ENCODE measurements at places on chromosomes 2 and 18.

- peak; percentile 89 for DNase-seq
These were observed 43.9 kb upstream of the DNAH7 start for GRCh38 chr2:196112418-196113034.

- DNase-seq = no peak
These were observed 29.4 kb upstream of the ARL5A start for GRCh38 chr2:151857650-151858049.

- DNase-seq = peak; percentile 75
These were observed 6.4 kb downstream of the SALL3 start for GRCh38 chr18:78986018-78986481.

DNA sequence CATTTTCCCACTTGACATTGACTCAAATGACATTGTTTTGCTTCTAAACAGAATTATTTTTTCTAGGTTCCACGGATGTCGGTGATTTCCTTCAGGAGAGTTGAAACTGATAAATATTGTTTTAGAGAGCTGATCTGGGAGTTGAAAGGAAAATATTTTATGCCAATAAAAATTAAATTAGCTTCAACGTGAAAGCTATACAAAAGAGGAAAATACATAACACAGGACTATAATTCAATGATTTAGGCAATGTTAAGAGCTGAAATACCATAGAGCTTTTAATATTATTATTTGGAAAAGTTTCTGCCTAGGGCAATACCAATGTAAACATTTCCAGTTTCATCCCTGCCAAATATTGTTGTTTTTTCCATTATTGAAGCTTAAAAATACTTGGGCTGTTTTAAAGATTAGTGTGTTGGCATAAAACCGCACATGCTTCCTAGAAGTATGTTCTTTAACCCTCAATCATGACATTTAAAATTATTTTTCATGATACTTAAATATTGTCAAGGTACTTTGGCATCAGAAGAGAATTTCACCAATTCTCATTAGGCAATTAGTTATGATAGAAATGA lies 18.6 kb upstream of the PDE1A start:
- DNase-seq = no peak

DNA sequence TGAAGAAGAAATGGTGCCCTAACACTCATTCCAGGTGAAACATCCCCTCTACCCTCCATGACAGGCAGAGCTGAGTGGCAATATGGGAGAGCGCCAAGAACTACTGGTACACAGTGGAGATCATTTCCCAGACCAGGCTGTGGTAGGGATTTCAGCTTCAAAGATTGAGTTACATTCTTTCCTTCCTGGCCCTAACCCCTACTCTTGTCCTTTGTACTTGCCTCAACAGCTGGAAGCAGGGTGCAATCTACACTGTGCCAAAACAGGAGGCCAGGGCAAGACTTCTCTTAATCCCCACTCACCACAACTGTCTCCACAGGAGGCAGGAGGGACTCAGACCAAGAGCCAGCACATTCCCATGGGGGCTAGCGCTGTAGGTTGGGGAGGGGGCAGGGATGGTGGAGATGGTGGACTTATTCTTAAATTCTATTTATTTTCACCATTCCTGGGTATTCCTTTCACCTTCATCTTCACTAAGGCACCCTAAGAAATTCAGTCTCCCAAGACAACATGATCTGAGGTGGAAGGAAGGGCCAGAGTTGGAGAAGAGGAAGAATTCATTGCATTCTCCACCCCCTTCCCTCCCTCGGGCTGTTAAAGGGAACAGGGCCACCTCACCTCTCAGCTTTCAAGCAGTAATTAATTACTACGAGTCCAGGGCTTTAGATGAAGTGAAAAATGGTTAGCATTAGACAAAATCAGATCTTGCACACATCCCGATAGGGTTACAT lies 65.9 kb downstream of the AAK1 start:
- DNase-seq = peak; percentile 21

- no peak for DNase-seq
These were observed 1526.9 kb upstream of the ACVR2A start for GRCh38 chr2:146317959-146318358.

- peak; percentile 70 for DNase-seq
These were observed 14.5 kb downstream of the IL1R2 start for GRCh38 chr2:102005989-102006885.

DNA sequence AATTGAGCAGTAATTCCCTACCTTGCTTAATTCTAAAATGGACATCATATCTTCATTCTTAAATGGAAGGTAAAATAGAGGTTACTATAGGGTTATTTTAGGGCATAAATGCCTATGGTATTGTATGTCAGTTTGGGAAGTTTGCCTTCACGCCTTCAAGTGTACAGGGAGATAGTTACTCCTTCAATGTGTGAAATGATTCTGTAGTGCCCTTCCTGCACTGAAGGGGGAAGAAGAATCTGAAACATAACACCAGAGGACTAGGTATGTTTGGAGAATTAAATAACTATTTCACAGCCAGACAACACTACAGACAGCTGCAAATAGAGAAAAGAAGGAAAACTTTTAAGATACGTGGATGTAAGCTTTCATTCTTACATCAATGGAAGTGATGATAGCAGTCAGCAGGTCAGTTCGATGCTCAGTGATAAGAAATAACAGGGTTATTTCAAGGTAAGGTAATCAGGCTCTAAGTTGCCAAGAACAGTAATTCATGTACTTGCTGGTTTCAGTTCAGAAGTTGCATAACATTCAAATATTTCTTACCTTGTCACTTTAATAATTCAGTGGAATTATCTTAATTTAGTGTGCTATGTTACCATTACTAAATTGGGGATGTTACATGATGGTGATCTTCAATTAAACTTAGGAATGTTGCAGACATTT lies 4.0 kb downstream of the PKP4 start:
- DNase-seq = peak; percentile 42

- DNase-seq = no peak
These were observed 94.5 kb upstream of the FN1 start for GRCh38 chr2:215530191-215530968.

DNA sequence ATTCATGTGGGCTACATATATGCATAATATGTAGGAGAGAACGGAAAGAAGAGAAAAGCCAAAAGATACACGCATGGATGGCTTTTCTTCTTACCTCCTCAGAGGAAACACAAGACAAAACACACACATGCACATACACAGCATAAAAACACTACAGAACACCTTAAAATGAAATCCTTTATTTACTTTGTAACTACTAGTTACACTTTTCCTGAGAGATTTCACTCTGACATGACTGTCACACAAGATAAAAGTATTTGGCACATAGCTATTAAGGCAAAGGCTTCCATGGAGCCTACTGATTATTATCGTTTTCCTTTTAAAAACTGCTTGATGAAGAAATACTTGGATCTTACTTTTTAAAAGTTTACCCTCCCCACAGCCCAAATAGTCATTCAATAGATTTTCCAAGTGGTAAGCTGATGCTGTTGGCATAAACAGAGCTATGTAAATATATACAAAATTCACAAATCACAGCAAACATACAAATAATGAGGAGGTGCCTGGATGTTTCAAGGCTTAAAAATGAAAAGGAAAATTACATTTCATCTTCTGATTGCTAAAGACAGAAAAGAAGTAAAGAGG lies 8.6 kb downstream of the ZEB2 start:
- no peak for DNase-seq

DNA sequence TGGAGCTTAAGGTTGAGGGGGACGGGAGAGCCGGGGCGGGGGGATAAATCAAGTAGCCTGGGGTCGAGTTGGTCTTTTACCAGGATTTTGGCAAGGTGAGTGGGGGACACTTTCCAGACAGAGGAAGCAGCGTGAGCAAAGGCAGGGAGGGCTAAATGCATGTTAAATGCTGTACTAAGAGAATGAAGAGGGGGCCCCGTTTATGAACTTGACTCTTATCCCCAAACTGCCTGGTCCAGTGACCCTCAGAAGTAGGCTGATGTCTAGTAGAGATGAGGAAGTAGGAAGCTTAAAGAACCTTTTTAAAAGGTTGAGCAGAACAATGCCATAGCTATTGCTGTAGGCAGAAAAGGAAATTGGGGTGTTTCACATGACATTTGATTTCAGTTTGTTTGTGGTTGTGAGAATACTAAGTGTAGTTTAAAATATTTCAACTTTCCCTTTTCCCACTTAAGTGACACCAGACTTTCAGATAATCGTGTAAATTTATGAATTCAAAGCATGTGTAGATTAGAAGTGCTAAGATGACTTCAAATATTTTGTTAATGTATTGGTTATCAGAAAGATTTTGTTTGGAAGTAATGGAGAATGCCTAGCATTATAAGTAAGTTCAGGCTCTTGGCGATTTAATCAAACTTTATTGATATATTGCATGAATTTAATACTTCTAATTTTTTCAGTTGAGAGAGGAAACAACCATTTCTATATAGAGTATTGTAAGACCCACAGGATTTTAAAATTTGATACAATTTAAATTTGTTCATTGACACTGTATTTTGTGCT lies 1.8 kb downstream of the REL start:
- DNase-seq = no peak

DNA sequence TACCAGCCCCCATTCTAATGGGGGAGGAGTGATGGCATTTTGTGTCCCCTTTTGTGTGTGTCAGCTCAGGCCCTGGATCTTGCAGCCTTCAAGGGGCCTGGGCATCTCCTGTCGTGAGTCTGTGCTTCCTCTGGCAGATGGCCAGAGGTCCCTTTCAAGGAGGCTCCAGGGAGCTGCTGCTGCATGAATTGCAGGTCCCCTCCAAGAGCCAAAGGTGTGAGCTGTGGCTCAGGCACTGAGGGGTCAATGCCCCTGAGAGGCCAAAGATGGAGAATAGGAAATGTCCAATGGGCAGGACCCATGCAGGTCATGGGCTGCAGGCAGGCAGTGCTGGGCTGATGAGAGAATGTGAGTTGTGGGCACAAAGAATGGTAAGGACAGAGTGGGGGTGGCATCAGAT lies 10.4 kb downstream of the MAB21L4 start:
- DNase-seq = no peak

- DNase-seq = no peak
These were observed 19.3 kb upstream of the CSRNP3 start for GRCh38 chr2:165450156-165450555.

DNA sequence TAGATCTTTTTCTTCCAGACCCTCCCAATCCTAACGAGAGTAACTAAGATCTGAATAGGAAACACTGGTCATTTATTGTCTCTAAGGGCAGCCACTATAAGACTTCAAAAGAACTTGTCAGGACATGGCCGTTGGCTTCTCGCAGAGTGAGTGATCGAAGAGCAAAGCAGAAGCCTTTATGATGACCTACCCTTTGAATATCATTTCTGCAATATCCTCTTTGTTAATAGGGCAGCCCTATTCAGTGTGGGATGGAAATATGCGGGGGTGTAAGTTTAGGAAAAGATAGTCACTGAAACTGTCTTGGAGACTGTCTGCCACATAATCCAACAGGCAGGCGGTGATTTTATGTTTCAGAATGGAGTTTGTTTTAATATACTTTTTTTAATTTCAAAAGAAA lies 70.9 kb downstream of the FBXO36 start:
- no peak for DNase-seq

GRCh38 chr2:202436626-202437025 lies 60.5 kb downstream of the BMPR2 start:
- DNase-seq = no peak

- DNase-seq = no peak
These were observed 35.9 kb downstream of the LHCGR start for GRCh38 chr2:48719480-48720177.

- DNase-seq = no peak
These were observed 177.8 kb downstream of the LNPK start for GRCh38 chr2:175824243-175824642.

- no peak for DNase-seq
These were observed 402.8 kb downstream of the TXNL1 start for GRCh38 chr18:56235481-56236013.

GRCh38 chr2:215397632-215398341 lies 38.1 kb downstream of the FN1 start:
- DNase-seq = no peak

DNA sequence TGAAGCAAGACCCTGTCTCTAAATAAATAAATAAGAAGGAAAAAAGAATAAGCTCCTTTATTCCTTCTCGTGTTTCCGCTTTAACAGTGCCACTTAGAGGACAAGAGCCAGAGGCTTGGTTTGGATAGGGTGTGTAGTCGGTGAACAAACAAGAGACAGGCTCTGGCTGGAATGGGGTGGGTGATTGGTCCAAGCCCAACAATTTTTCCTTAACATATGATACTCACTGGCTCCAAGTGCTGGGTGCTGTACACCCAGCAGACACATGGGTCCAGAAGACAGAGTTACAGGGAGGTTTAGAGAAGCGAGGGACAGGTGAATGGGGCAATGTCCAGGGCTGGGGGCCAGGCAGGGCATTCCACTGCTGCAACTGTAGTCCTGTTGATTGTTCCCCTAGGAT lies 77.8 kb downstream of the NCAPH start:
- no peak for DNase-seq

DNA sequence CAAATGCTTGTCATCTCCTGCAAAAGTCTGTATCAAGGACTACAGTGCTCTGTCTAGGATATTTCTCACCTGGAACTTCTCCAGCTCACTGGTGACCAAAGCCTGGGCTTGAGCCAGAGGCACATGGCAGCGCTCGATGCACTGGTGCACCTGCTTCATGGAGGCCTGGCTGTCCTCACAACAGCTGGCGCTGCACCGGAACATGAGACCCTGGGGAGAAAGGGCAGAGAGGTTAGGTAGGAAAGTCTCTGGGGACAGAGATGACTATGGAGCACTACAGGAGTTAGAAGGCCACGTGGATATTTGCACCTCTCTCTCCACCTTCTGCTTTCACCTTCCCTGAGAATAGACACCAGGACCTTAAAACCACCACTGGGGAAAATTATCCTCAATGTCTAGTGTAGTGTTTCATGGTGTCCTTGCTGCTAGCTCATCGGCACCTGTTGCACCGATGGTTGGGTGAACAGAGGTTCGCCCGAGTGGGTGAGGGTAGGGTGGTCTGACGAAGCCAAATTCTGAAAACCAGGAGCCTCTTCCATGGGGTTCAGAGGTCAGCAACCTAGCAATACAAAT lies 1.0 kb downstream of the FAM136A start:
- DNase-seq = no peak

DNA sequence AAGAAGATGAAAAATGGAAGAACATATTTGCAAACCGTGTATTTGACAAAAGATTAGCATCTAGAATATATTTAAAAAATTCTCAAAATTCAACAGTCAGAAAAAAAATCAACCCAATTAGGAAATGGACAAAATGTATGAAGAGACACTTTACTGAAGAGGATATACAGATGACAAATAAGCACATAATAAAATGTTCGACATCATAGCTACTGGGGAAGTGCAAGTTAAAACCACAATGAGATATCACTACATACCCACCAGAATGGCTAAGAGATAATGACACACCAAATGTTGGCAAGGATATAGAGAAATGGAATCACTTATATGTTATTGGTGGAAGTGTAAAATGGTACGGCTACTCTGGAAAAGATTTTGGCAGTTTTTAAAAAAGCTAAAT lies 11.7 kb upstream of the NUP35 start:
- DNase-seq = no peak

DNA sequence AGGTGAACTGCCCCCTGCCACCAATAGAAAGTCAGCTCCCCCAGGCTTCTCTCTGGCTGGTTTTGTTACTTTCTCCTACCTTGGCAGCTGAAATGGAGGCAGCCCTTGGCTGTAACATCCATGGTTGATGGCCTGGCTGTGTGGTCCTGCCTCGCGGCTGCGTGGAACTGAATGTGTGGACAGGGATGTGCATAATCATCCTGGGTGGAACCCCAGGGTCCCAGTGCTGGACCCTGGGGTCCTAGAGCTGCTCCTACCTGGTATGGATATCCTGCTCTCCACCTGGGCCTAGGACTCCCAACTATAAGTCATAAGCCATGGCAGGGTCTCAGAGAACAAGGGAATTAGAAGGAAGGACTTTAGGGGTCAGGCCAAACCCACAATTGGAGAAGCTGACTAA lies 93.5 kb downstream of the CAPN13 start:
- no peak for DNase-seq

Data from mesendoderm (in vitro differentiated cells).